ENCODE measurements at places on chromosomes 5 and 9. TPM values are rescaled to one million over a fixed set of nuclear protein-coding genes. Genes with fewer than 3 reads are reported as not detected.

DNA sequence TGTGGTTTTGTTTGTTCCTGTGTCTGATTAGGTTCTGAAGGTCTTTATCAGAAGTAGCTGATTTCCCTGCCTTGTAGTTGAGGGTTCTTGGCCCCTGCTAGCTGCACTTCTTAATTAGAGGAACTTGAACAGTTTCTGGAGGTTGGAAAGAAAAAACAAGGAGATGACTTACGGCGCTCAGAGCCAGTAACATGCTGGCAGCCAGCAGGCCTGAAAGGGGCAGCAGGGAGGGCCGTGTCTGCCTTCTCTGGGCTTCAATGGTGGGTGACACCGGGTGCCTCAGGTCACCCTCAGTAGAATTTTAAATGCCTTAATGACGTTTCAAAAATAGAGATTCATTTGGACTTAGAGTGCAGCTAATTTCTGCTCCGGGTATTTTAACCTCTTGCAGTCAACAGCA is 15.8 kb downstream of the UBE2QL1 start:
- no peaks in the 10 kb centered on the region for H3K4me1 ChIP-seq
- no peak for DNase-seq
- no peak overlapping the region for H3K4me3 ChIP-seq
- no peak overlapping the region for H3K27ac ChIP-seq
- no peaks in the 10 kb centered on the region for H3K27me3 ChIP-seq
- H3K36me3 ChIP-seq: no peaks in the 10 kb centered on the region

FCN1 gene
- 14.4 TPM for total RNA-seq

DNA sequence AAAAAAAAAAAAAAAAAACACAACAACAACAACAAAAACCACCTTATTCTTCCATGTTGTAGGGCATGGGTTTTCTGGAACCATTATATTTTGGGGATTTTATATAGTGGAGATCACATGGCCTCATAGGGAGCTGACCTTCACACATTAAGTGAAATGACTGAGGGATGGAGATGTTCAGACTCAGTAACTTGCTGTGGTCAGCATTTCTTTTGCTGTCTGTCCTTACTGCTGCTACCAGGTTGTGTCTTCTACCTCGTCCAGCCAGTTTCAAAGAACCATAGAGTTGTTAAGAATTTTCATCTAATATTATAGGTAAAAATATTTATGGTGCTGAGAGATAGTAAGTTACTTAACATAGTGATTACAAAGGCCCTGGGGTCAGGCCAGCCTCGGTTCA is 107.6 kb downstream of the PDE8B start:
- no peak for DNase-seq
- H3K4me3 ChIP-seq: no peak overlapping the region
- no peak overlapping the region for H3K27ac ChIP-seq
- H3K4me1 ChIP-seq: no peaks in the 10 kb centered on the region
- H3K36me3 ChIP-seq: no peaks in the 10 kb centered on the region

GRCh38 chr5:97131139-97131710 is 11.2 kb downstream of the LIX1 start:
- H3K27me3 ChIP-seq: no peaks in the 10 kb centered on the region
- no peaks in the 10 kb centered on the region for H3K4me1 ChIP-seq
- DNase-seq: no peak
- no peak overlapping the region for H3K4me3 ChIP-seq
- no peak overlapping the region for H3K27ac ChIP-seq
- H3K36me3 ChIP-seq: no peaks in the 10 kb centered on the region

GRCh38 chr9:81492710-81493447 is 196.5 kb downstream of the TLE1 start:
- H3K4me3 ChIP-seq: no peak overlapping the region
- DNase-seq: no peak
- H3K4me1 ChIP-seq: no peaks in the 10 kb centered on the region
- H3K36me3 ChIP-seq: no peaks in the 10 kb centered on the region
- H3K27ac ChIP-seq: no peak overlapping the region

- peak overlapping the region; percentile 52 for H3K27ac ChIP-seq
- DNase-seq: peak; percentile 53
- H3K4me1 ChIP-seq: peaks cover 3% of the 10 kb centered on the region
- no peaks in the 10 kb centered on the region for H3K27me3 ChIP-seq
- no peaks in the 10 kb centered on the region for H3K36me3 ChIP-seq
Observed at GRCh38 chr9:87197349-87198130, 250.2 kb upstream of the GAS1 start.

- no peak overlapping the region for H3K27ac ChIP-seq
- no peaks in the 10 kb centered on the region for H3K27me3 ChIP-seq
- H3K4me1 ChIP-seq: no peaks in the 10 kb centered on the region
Observed at GRCh38 chr5:158471535-158471924, 612.6 kb upstream of the CLINT1 start.

DNA sequence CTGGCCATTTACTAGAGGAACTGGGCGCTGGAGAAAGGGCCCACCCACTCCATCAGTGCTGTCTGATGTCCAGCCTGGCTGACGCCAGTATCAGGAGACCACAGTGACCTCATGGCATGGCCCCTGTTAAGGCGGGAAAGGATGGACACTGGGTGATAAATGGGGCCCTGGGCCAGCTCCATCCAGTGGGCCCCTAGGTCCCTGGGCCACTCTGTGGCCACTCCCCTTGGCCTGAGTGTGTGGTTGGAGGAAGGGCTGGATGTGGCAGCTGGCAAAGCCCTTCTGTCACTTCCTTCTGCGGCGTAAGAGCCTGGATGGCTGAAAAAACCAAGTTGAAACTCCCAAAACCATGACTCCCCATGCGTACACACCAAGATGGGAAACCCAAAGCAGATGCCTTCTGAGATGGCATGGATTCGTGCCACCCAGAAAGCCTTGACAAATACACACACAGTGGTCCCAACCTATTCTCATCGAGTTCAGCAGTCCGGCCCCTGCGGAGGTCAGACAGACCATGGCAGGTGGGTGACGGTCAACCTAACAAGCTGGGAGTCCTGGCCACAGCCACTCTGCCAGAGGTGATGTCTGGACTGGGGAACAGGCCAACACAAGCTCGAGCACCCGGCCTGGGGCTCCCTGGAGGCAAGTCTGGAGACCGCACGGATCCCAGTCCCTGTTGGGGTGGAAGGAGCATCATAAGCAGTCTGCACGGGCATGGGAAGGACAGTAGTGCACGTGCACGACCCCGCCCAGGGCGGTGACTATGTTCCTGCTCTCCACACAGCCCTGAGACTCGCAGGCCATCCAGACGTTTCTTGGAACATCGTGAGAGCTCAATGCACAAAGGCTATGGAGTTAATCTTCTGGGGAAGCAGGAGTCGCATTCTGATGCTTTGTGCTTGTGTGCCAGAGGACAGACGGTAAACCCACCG is 45.2 kb upstream of the NOTCH1 start:
- no peak overlapping the region for H3K27ac ChIP-seq
- H3K36me3 ChIP-seq: no peaks in the 10 kb centered on the region
- H3K27me3 ChIP-seq: no peaks in the 10 kb centered on the region
- H3K4me3 ChIP-seq: no peak overlapping the region
- H3K4me1 ChIP-seq: no peaks in the 10 kb centered on the region
- no peak for DNase-seq

GRCh38 chr5:1058083-1058945 is 49.7 kb downstream of the NKD2 start:
- DNase-seq: peak; percentile 38
- no peak overlapping the region for H3K4me3 ChIP-seq
- H3K27me3 ChIP-seq: no peaks in the 10 kb centered on the region
- H3K36me3 ChIP-seq: peaks cover 6% of the 10 kb centered on the region

DNA sequence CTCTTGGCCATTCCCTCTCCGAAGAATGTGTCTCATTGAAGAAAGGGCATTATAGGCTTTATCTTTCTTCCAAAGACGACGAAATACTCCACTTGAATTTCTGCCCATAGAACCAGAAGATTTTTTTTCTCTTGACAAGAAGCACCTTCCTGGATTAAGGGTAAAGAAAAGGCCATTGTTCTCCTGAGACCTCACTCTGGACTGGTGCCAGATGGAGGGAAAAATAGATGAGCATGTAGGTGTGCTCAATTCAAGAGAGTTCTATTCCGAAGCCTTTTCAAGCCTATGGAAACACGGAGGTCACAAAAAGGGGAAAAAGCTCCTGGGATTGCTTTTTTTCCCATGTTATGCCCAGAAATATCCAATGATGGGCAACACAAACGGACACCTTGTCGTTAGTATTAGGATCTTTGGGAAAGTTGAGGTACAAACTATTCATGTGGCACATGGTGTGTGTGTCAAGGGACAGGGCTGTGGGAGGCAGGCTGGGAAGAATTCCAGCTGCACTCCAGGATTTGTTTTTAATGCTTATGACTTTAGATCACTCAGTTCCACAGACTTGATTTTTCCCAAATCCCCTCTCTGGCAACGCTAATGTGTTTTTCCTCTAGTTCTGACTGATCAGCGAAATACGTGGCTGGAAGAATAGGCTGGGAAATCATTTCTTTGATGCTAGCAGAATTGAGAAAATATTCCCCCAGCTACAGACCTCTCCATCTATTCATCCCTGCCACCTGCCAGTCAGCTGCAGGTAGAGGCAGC is 89.9 kb downstream of the SIL1 start:
- H3K27me3 ChIP-seq: no peaks in the 10 kb centered on the region
- no peak for DNase-seq
- H3K4me3 ChIP-seq: peak overlapping the region; percentile 7

DNA sequence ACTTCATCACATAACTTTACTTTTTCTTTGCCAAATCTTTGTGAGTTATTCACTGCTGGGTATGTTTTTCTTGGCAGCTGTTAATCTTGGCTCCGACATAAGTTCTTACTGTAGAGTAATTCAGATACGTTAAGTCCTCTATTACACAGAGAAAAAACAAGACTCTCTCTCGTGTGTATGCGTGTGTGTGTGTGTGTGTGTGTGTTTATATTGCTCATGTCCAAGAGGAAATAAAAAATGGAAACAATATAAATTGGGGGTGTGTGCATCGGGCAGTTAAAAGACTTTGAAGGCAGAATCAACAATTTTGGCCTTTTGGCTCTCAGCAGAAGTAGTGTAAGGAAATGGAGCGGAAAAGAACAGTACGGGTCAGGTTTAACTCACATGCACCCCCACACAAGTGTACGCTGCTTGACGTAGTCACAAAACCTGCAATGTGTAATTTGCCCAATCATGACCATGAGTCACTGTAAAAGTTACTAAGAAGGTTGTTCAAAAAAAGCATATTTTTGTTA is 67.2 kb upstream of the IFNE start:
- peaks cover 4% of the 10 kb centered on the region for H3K4me1 ChIP-seq
- no peak for DNase-seq
- no peak overlapping the region for H3K27ac ChIP-seq
- no peaks in the 10 kb centered on the region for H3K36me3 ChIP-seq
- H3K4me3 ChIP-seq: no peak overlapping the region

DMRT3 gene
- 0.26 TPM for total RNA-seq

DNA sequence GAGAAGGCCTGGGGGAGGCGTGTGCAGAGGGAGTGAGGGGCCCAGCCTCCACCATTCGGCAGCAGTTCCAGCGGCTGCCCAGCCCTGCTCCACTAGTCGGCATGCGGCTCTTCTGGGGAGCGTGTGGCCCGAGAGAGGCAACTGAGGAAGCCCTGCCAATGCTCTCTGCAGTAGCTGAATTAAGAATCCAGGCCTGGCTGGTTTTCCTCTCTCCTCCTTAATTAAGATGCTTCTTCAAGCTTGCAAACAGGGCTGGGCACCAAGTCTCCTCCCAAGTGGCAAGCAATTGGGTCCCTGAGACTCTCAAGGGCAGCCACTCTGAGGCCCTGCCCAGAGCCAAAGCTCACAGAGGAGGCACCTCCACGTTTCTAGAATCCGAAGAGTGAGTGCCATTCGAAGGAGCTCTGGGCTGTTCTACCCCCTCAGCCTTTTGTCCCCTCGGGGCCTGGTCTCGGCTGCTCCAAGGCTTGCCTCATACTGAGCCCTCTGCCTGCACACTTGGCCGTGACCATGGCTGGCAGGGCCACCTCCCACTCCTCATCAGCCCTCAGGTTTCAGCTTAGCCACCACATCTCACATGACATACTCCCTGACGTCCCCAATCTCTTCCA is 75.4 kb upstream of the LRRTM2 start:
- no peaks in the 10 kb centered on the region for H3K27me3 ChIP-seq

DNA sequence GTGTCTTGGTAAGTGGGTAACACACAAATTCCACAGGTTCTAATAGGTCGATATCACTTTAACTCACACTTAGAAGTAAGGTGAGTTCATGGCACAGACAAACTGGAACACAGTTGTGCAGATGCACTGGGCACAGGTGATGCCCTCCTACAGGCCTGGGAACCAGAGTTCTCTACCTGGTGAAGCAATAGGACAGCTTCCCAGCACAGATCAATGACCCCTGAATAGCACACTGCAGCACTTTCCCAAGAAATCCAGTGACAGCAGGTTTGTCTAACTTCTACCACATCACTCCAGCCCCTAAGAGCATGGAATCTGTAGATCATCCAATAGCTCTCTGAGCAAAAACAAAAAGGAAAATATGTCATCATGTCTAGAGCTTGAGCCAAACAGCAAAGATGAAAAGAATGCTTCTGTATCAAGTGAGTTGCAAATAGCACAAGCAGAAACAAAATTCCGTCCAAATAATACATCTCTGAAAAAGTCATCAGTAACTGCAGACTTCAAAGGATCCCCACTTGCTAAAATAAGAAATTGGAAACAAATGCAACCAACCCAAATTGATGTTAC is 33.5 kb downstream of the MOCS2 start:
- H3K27me3 ChIP-seq: no peaks in the 10 kb centered on the region
- H3K27ac ChIP-seq: no peak overlapping the region
- DNase-seq: no peak
- no peaks in the 10 kb centered on the region for H3K4me1 ChIP-seq
- H3K4me3 ChIP-seq: no peak overlapping the region

ANKRD31 gene
- 0.16 TPM for total RNA-seq

NIPAL4 gene
- not detected for total RNA-seq

PCDHA1 gene
- total RNA-seq: not detected

NACC2 gene
- total RNA-seq: 61.0 TPM

DNA sequence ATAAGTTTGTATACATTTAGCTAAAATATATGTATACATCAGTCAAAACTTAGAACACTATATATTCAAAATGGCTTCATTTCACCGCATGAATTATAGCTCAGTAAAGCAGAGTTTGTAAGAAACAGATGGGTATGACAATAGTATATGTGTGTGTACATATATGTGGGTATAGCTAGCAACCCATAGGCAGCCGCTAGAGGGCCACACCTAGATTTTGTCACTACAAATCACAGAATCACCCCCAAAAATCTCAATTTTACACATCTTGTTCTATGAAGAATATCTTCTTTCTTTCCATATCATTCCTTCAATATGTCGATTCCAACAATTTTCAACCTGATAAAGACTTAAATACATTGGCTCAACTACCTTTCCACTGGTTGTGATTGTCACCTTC is 357.8 kb upstream of the CCNG1 start:
- H3K27ac ChIP-seq: no peak overlapping the region
- no peak for DNase-seq
- no peaks in the 10 kb centered on the region for H3K27me3 ChIP-seq
- no peaks in the 10 kb centered on the region for H3K4me1 ChIP-seq
- H3K36me3 ChIP-seq: no peaks in the 10 kb centered on the region
